ENCODE measurements at places on chromosomes 1 and 21. TPM values are rescaled to one million over a fixed set of nuclear protein-coding genes. Genes with fewer than 3 reads are reported as not detected.

HES2 gene
- not detected for total RNA-seq

CAMK1G gene
- not detected for total RNA-seq

DNA sequence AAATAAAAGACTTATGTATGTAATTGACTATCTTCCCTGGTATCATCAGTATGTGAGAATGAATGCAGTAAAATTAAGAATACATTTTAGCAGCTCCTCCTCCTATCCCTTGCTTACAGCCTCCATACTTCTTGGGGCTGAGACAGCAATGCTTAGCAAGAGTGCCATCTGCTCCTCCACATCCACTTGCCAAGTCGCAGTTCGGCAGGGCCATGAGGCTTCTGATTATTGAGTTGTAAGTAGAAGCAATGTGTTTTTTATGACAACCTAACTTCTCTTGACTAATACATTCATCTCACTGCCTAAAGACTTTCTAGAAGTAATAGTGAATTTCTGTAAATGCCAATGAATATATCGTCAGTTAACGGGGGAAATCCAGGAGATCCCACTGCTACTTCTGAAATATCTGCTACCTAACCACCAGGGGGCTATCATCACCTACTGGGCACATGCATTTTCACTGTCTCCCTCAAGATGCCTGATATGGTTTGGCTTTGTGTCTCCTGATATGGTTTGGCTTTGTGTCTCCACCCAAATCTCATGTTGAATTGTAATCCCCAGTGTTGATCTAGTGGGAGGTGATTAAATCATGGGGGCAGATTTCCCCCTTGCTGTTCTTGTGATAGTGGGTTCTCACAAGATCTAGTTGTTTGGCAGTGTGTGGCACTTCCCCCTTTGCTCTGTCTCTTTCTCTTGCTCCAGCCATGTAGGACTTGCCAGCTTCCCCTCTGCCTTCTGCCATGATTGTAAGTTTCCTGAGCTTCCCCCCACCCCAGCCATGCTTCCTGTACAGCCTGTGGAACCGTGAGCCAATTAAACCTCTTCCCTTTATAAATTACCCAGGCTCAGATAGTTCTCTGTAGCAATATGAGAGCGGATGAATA is 59.6 kb downstream of the EXTL2 start:
- DNase-seq = no peak

LDLRAD1 gene
- total RNA-seq = not detected

- no peak for DNase-seq
Observed at GRCh38 chr1:38953433-38953860, 11.8 kb upstream of the RHBDL2 start.

DNA sequence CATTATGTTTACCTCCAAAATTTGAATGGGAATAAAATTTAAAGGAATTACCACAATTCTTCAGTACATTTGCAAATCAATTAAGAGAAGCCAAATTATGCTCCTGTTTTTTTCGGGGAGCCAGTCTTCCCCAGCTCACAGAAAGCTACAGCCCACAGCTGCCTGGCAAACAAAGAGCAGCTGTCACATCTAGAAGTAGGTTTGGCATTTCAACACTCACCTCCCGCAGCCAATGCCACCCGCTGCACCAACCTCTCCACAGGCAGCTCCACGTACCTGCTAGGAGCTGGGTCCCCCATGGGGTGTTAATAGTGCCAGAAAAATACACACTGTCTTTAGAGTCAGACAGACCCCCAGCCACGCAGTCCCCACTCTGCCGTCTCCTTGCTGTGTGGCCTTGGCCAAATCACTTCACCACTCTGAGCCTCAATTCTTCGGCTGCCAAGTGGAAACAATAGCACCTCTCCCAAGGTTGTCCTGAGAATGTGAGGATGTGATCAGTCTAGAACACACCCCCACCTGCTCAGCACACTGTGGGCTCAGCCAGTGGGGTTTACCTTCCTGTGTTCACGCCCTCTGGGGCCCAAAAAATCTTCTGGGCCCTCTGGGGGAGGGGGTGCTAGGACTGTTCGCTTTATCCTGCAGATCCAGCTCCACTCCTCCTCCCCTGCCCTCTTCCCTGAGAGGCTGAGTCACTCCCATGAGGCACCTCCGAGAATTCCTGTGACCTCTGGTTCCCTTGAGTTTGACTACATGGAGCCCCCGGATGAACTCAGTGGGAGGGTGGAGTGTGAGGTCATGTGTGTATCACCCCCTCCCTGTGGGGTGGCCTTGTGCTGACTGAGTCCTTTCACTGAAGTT is 204.3 kb upstream of the GRIK3 start:
- DNase-seq = no peak

ASCL5 gene
- total RNA-seq = not detected

GRCh38 chr21:36783612-36784374 is 84.9 kb downstream of the SIM2 start:
- no peak for DNase-seq

DNA sequence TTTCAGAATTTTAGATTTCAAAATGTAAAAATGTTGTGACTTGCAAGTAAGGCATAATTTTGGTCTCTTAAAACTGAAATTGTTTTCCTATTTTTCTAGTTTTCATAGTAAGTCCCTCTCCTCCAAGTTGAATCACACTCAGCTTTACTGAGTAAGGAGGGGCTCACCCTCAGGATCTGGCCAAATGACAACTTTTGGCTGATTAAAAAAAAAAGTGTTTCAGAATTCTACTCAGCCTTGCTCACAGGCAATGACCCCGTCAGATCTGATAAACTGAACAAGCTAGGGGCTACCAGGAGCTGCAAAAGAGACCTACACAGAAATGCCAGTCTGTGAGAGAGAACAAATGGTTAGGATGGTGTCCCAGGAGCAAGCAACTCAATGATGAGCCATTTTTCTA is 159.8 kb downstream of the PBX1 start:
- DNase-seq = no peak

SFN gene
- 17.8 TPM for total RNA-seq

DNA sequence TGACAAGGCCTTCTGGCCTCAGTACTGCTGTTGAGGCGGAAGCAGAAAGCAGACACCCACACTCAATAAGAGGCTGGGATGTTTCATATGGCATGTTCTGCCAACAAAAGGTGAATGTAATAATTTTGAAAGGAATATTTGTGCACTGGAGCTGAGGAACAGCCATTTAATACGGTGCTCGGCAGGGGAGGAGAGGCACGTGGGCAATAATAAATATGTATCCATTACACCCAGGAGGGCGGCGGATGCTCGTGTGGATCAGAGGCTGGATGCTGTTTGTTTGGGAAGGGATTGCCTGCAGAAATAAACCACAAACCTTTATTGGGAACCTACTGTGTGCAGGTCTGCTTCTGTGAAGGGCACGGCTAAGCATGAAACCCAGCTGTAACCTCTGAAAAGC is 92.0 kb downstream of the VWA5B1 start:
- DNase-seq = no peak

SDC3 gene
- 51.9 TPM for total RNA-seq

GRCh38 chr1:68355614-68356013 is 94.1 kb downstream of the RPE65 start:
- no peak for DNase-seq

Measured in ascending aorta (tissue), 2 donors.